ENCODE measurements at places on chromosomes 1 and 21.

GRCh38 chr1:97505816-97506215 is 415.0 kb downstream of the DPYD start:
- no peak for DNase-seq

GRCh38 chr1:28796352-28797211 is 15.4 kb upstream of the OPRD1 start:
- no peak for DNase-seq

DNA sequence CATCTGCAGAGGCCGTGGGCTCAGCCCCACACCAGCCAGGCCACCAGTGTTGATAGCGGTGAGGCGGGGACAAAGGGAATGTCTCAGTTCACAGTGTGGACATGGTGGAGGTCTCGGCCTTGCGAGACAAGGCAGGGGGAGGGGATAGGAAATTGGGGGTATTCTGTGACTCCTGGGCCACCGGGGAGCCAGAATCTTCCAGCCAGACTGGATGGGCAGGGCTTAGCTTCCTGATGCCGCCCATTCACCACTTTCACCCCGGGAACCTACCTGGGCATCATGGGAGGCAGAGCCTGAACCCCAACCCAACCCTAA is 5.1 kb downstream of the LRRC3 start:
- no peak for DNase-seq

GRCh38 chr1:66403007-66403731 is 130.8 kb upstream of the SGIP1 start:
- no peak for DNase-seq

DNA sequence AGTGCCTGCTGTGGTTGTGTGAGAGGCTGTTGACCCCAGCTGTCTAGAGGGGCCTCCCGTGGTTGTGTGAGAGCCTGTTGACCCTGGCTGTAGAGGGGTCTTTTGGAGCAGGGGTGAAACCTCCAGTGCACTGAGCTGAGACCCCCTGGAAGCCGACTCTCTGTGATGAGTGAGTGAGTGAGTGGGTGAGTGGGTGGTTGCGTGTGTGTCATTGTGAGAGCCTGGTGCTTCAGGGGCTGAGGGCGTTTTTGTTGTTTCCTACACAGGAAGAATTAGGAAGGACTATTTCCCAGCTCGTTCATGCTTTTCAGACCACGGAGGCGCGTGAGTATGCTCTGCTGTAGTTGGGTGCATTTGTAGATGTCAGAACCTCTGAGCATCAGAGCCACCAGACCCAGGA is 3.0 kb downstream of the RRP1 start:
- DNase-seq: no peak

Data from iPS DF 6.9 (cell line).